ENCODE measurements at places on chromosomes 3 and 15.

DNA sequence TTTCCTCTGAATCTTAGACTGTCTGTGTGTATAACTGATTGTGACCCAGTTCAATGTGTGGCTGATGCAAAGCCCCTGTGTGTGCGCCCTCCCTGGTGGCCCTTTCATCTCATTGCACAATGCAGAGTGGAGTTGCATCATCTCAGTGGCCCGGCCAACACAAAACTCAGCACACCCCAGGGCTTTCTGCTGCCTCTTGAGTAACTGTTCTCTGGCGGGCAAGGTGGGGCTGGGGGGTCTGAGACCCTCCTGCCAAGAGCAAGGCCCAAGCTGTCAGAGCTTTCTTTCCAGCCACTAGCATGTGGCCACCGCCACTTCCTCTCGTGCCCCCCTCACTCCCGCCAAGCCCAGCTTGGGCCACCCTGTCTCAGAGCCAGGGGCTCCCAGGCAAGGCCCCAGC lies 80.7 kb upstream of the ALDH1L1 start:
- no peak for DNase-seq

DNA sequence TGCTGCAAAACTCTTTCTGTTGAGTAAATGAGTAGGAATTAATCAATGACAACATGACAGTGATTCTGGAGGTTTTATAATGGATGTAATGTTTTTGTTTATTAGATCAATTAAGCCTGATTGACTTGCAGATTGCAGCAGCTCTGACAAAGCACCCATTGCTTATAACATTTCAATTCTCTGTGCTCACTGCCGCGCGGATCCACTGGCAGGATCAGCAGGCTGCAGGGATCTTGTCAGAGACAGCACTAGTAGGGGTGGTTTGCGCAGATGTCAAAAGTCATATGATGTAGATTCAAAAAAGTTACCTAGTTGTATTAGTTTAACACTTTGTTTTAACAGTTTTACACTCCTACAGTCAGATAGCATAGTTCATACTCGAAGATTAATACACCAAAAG lies 93.4 kb downstream of the MBNL1 start:
- DNase-seq = no peak

GRCh38 chr15:81373176-81373575 lies 837 bp downstream of the TMC3 start:
- DNase-seq = no peak

DNA sequence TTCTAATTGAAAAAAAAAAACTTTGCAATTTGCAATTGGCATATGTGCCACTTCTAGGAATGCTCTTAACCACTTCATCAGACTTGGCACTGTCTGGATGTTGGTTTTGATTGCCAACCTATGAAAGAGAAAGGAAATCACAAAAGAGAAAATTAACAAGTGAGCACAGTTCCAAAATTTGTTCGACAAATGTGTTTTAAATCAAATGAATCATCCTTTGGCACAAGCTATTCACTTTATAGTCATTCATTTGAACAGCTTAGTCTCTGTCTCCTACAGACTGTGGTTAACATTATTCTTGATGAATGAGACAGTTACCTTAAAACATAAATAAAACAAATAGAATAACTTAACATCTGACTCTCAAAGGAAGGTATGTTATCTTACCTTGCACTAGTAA lies 265.0 kb downstream of the EPHA3 start:
- DNase-seq = no peak

- no peak for DNase-seq
These were observed 155.5 kb upstream of the TNIK start for GRCh38 chr3:171615686-171616085.

- peak; percentile 14 for DNase-seq
These were observed 936.1 kb downstream of the TUSC7 start for GRCh38 chr3:117645561-117646242.

GRCh38 chr3:167740961-167741587 lies 5.6 kb downstream of the SERPINI1 start:
- peak; percentile 18 for DNase-seq

DNA sequence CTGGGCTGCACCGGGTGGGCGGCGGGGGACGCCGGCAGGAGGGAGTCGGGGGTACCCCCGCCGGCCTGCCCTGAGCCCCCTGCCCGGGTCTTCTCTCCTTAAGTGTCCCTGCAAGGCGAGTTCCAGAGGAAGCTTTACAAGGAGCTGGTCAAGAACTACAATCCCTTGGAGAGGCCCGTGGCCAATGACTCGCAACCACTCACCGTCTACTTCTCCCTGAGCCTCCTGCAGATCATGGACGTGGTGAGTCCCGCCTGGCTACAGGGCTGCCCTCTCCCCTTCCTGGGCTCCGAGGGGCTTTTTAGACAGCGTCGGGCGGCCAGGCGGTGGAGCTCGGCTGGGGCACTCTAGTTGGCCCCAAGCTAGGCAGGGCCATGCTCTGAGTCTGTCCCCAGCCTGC lies 480 bp downstream of the CHRNA7 start:
- DNase-seq = no peak

- DNase-seq = no peak
These were observed 29.3 kb upstream of the MAGEF1 start for GRCh38 chr3:184741259-184741556.

DNA sequence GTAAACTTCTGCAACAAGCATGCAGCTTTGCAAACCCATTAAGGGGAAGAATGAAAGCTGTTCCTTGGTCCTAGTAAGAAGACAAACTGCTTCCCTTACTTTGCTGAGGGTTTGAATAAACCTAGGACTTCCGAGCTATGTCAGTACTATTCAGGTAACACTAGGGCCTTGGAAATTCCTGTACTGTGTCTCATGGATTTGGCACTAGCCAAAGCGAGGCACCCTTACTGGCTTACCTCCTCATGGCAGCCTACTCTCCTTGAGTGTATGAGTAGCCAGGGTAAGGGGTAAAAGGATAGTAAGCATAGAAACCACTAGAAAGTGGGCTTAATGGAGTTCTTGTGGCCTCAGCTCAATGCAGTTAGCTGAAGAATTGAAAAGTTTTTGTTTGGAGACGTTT lies 224.2 kb downstream of the P3H2 start:
- DNase-seq = no peak

GRCh38 chr15:59290295-59291212 lies 82.1 kb downstream of the MYO1E start:
- DNase-seq = no peak

DNA sequence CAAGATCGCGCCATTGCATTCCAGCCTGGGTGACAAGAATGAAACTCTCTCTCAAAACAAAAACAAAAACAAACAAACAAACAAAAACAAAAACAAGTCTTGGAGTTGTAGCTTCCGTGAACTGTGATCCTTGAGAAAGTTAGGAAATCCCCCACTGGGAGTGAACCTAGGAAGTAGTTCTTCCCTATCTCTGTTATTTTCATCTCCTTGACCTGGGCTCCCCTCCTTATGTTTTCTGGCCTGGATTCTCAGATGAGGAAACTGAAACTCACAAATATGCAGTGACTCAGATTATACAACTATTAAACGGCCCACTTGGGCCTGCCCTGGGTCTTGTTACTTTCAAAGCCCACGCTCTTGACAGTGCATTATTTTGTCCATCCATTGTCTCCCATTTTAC lies 29.7 kb downstream of the SAXO2 start:
- no peak for DNase-seq

- no peak for DNase-seq
These were observed 53.7 kb upstream of the PLSCR5 start for GRCh38 chr3:146658841-146659240.

GRCh38 chr3:40985195-40985594 lies 214.1 kb upstream of the CTNNB1 start:
- DNase-seq = no peak

- DNase-seq = no peak
These were observed 360.7 kb upstream of the ICE2 start for GRCh38 chr15:60839510-60840211.

DNA sequence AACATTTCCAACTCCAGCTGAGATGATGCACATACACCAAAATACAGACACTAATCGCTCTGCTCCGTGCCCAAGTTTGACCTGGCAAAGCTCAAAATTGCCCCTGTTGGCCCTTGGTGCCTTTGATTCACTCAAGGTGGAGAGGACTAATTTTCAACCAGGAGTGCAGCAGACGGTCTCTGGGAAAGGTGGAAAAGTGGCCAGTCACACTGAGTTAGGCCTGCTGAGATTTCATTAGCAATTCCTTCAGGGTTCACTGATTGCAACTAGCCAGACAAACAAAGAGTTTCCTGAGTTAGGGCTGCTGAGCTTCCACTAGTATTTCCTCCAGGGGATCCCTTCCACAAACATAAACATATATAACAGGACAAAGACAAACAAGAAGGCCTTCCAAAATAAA lies 28.7 kb upstream of the LHFPL4 start:
- DNase-seq = no peak

DNA sequence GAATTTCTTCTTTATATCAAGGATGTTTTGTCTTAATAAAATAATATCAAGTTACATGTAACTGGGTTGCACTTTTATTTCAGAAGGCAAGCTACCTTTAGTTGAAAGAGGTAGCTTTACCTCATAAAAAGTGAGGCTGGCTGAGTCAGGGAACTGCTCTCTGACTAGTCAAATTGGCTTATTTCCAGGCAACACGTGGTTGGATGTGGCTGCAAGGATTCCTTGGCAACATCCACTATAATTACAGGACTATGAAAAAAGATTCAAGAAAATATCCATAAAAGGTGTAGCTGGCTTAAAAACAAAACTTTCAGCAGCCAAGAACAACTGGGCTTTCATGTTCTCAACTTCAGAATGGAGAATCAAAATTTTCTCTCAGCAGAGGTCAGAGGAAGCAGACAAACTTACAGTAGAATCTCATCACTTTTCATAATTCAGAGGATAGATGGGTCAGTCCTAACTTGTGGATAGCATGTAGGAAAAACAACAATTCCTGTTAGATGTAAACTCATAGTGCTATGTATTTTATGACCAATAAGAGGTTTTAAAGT lies 779.1 kb downstream of the MECOM start:
- peak; percentile 40 for DNase-seq

- DNase-seq = no peak
These were observed 67.5 kb upstream of the CORO2B start for GRCh38 chr15:68511073-68511991.

GRCh38 chr3:142866841-142867631 lies 21.8 kb downstream of the PCOLCE2 start:
- no peak for DNase-seq

DNA sequence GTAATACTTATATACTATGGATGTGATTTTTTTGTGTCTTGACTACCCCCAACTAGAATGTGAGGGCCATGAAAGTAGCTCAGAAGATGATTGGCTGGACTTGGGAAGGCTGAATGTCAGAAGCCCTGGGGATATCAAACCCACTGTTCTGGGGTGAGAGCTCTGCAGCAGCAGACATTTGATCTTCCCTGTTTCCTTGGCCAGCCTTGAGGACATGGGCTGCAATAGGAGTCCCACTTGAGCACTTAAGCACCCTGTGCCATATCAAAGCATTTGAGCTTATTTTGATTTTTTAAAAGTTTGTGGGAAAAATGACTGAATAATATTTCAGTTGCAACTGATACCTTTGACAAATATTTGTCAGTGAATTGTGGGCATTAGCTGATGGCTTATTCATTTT lies 21.7 kb downstream of the GTF2E1 start:
- no peak for DNase-seq

DNA sequence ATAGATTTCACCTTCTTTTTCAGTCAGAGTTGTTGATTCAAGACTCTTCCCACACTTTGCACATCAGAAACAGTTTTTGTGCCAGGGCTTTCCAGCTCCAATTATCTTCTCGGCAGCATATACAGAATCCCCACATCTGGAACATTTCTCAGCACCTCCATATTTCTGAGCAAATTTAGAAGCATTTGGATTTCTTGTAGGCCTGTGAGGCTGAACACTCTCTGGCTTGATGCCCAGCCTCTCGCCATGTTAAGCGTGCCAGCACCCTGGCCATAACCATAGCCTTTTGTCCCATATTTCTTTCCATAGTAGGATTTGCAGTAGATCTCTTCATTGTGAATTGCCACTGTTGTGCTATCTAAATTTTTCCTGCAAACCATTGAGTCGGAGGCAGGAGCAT lies 28.3 kb downstream of the CD80 start:
- DNase-seq = no peak

GRCh38 chr3:130565224-130565623 lies 48.2 kb downstream of the COL6A6 start:
- no peak for DNase-seq

DNA sequence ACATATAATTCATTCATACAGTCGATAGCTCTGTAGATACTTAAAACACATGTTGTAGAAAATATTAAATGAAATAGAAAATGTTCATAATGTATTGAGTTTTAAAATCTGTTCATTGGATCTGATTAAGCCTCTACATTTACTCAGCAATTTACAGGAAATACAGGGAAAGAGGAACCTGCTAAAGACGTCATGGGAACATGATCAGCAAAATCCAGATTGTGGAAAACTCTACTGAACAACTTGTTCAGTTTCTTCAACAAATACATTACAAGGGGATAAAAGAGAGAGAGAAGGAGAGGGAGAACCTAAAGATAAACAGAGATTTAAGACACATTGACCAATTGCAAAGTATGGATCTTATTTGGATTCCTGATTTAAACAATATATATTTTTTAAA lies 46.7 kb downstream of the KLHL6 start:
- DNase-seq = no peak

GRCh38 chr15:72797834-72798233 lies 14.3 kb upstream of the ADPGK start:
- no peak for DNase-seq
